AG09319 (cell line): ENCODE measurements at places on chromosomes 16 and 17.
A peak's percentile ranks its signal among the peaks of the same experiment; 100 is the strongest.

DNA sequence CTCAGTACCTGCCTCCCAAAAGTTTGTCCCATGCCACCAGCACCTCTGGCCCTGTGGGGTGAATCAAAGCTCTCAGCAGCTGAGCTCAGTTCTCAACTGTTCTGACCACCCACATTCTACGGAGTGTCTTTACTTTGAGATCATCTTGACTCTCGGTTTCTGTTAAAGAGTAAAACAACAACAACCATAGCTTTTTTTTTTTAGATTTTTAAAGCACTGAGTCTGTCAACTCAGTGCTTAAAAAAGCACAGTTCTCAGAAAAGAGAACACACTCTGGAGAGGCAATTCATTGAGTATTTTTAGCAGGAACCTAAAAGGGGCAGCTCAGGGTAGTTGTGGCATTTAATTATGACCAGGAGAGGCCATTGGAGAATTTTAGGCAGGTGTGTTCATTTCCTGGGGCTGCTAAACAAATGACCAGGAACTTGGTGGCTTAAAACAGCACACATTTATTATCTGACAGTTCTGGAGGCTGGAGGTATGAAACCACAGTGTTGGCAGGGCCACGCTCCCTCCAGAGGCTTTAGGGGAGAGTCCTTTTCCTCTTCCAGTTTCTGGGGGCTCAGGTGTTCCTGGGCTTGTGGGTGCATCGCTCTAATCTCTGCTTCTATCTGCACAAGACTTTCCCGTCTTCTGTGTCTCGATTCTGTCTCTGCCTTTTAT lies 6.7 kb upstream of the WFIKKN2 start:
- no peak for DNase-seq

- no peak for DNase-seq
Observed at GRCh38 chr17:64500862-64501765, 4.3 kb upstream of the POLG2 start.

- no peak for DNase-seq
Observed at GRCh38 chr17:56867948-56868376, 34.0 kb downstream of the DGKE start.

DNA sequence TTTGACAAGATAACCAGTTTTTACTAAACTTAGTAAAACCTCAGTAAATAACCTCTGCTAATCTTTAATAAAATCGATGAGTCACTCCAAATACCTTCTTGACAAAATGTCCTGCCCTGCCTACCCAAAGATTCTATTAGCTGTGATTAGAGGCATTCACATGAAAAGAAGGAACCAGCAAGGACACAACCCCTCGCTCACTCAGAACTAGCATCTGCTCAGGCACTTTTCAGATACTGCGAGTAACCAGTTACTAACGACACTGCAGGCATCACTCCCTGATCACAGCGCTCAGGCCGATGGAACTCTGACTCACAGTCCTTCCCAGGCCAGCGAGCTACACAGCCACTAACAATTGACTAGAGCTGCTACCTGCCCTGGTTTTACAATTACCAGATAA lies 24.3 kb downstream of the PELP1 start:
- DNase-seq: no peak

DNA sequence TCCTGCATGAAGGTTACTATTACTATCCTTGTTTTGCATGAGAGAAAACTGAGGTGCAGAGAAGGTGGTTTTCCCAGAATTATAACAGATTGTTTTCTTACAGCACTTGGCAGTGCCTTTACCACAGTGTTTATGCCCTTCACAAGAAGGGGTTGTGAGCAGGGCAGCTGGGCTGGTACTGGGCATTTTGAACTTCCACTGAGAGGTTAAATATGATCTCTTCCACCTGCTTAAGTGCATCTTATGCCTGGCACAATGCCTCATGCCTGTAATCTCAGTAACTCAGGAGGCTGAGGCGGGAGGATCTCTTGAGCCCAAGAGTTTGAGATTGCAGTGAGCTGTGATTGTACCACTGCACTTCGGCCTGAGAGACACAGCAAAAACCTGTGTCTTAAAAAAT lies 36.2 kb downstream of the NDE1 start:
- no peak for DNase-seq

GRCh38 chr17:6936370-6937028 lies 59.4 kb upstream of the ALOX12 start:
- no peak for DNase-seq

- DNase-seq: peak; percentile 68
Observed at GRCh38 chr17:48791128-48792032, 25.6 kb downstream of the TTLL6 start.

GRCh38 chr17:44988044-44988942 lies 20.2 kb upstream of the C1QL1 start:
- DNase-seq: no peak

DNA sequence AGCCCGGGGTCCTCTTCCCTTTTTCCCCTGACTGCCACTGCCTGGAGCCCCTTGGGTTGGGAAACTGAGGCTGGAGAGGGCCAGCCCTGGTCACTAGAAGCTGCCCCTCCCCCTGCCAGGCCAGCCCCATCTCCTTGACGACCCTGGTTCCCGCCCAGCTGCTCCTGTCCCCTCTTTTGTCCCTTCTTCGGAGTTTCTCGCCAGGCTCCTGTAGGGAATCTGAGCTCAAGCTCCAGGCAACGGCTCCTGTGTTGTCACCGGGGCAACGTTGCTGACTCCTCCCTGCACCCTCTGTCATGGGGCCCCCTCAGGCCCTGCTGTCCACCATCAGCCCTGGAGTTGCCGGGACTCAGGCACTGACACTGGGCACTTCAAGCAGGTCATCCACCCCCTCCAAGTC lies 5.7 kb downstream of the LLGL1 start:
- DNase-seq: no peak
